Esophagus muscularis mucosa (tissue), 4 donors: ENCODE measurements at places on chromosomes 2 and 18. TPM values are rescaled to one million over a fixed set of nuclear protein-coding genes. Genes with fewer than 3 reads are reported as not detected.

The TMEM247 gene
- total RNA-seq: not detected

- DNase-seq: no peak
These were observed 81.1 kb upstream of the CAVIN2 start for GRCh38 chr2:191927991-191928390.

DNA sequence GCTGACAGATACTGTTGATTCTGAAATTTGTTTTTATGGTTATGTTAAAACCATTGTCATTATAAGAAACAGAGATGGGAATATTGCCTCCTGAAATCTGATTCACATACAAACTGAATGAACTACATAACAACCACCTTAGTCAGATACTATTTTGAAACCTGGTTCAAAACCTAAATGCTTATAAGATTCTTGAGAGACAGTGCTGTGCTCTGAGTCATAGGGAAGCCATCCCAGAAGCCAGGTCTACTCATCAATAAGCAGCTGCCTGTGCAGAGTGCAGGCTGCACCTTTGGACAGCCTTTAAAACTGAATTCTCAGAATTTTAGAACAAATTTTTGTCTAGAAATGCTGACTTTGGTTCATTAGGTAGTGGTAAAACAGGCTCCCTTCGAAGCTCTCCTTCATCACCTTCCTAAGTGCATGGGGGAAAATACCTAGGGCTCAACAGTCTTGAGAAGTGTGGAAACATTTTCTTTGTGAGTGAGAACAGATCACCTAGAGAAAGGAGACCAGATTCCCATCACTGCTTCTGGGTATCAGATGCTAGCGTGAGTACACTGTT, at the start of gene SERPINB7:
Gene SERPINB7, plus strand, starts transcription at position 253 of the 565 bp plus-strand sequence. CDS start 6,955 bp downstream, outside the sequence.
- DNase-seq: no peak

DNA sequence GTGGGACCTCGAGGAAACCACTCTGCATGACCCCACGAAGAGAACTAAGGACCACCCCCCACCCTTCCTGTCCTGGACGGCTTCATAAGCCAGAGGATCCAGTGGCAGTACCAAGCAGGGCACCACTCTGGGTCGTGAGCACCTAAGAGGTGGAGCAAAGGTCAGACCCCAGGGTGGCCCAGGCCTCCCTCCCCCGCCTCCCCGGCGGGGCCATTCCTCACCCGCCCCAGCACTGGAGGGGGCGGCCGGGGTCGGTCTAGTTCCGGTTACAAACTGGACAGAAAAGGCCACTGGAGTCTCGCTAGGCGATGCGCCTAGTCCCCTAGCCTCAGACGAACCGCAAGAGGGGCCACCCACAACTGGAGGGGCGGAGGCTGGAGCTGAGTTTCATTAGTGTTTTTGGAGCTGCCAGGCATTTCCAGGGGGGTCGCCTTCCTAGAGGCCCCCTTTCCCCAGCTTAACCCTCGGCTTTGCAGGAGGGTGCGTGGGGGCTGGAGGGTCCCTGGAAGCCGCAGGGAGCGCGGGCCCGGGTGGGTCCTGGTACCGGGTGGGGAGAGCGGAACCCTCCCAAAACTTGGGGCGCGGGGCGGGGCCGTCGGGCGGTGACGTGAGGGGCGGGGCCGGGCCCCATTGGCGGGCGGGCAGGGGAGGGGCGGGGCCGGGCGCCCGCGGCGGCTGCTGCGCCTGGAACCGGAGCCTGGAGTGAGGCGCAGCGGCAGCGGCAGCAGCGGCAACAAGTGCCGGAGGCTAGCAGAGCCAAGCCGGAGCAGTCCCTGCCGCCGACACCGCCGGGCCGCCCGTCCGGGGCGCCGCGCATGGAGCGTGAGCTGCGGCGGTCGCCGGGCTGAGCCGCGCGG, at the start of gene B3GNT2:
Gene B3GNT2, plus strand, starts transcription at position 695 of the 857 bp plus-strand sequence. CDS start 26,106 bp downstream, outside the sequence.
- peak; percentile 95 for DNase-seq

DNA sequence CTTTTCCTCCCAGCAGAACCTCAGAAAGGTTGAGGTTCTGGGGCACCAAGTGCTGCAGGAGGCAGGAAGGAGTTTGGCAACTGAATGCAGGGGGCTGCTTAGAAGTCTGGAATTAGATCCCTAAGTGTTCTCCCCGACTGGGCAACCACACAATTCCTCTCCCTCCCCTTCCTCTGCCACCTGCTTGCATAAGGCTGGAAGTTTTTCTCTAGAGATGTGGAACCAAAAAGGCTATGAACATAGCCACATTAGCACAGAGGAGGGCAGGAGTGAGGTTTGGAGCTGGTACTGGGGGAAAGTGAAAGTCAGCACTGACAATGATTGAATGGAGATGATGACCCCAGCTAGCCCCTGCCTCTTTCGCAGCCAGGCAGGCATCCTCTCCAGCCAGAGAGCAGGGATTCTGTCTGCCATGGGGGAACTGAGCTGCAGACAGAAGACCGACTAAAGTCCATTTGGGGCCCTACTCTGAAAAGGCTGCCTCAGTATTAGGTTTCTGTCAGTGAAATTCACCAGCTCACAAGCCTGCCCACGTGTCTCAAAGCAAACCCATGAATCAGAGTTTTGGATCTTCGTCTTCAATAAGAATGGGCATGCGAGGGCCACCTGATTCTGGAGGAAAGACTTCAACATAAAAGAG, 87.9 kb upstream of the ITGA6 start:
- no peak for DNase-seq

The BCL2 gene
- 25.2 TPM for total RNA-seq

DNA sequence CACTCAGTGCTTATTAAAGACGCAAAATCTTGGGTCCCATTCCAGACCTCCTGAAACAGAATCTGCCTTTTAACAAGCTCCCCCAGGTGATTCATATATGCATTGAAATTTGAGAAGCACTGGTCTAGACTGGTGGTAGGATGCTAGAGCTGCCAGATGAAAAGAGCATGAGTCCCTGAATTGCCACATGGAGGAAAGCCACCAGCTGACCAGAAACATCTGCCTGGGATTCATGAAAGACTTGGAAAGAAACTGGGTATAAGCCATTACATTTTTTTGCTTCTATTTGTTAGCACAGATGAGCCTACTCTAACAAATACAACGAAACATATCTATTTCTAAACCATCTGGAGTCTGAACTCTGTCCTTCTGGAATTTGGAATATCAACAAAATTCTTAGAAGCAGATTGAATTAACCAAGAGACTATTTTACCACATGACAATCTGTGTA, 228.9 kb downstream of the RBM43 start:
- peak; percentile 89 for DNase-seq
